Memory B cell (primary cell): ENCODE measurements at places on chromosomes 6 and 20.

GRCh38 chr20:12925210-12925755 lies 83.5 kb upstream of the SPTLC3 start:
- DNase-seq = no peak

GRCh38 chr6:111173341-111173740 lies 86.0 kb downstream of the SLC16A10 start:
- no peak for DNase-seq

DNA sequence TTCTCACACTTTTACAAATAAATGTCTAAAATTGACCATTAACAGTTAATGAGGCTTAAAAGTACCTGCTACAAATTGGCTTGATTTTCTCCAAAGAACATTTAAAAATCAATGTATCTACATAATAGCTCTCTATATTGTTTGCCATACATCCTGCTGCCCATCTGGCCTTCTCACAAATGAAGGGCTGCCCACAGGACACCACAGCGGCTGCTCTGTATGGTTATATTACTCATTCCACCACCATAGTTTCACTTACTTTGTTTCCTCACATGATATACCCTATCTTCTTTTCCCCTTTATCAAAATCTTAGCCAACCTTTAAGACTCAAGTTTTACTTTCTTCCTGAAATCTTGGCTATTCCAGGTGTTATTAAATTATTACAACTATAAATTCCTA lies 407.7 kb upstream of the HTR1E start:
- DNase-seq = no peak

DNA sequence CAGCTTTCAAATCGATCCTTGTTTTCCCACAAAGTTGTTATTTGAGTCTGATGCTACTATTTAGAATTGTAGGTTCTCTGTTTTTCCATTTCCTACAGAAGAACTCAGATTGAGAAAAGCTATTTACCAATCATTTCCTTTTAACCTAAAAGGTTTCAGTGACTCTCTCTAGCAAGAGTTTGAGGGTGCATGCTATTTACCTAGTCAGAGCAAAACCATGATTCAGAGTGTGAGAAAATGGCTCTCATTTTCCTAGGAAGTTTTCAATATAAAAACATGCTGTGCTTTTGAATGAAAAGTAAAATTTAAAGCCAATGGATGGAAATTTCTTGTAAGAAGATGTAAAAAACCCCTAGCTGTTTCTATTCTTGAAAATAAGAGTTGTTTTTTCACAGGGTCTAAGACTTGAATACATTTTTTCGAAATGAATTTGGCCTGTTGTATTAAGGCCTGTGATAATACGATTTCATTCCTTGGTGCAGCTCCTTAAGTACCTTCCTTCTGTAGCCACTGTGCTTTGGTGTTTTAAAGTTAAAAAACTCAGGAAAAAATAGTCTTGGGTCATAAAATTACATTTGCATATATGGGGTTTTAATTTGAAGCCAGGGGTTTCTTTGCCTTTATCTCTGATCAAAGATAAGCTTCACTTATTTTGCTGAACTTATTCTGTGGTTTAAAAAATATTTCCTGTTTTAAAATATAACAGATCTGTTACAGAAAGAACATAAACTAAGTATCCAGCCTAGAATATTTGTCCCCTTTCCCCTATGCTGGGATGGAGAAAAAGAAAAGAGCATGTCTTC lies 18.0 kb upstream of the RSPH3 start:
- no peak for DNase-seq

GRCh38 chr20:59448196-59448595 lies 147.8 kb downstream of the EDN3 start:
- DNase-seq = no peak

DNA sequence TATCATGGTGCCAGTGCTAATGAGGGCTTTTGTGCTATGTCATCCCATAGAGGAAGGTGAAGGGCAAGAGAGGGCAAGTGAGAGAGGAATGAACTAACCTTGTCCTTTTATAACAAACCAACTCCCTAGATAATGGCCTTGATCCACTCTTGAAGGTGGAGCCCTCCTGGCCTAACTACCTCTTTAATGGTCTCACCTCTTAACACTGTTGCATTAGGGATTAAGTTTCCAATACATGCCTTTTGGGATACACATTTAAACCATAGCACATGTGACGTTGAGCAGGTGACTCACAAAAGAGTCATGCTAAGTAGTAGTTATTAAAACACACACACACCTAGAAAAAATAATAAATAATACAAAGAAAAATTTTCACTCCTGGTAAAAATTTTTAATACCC lies 36.9 kb downstream of the CCN2 start:
- no peak for DNase-seq

GRCh38 chr20:41223112-41223511 lies 85.8 kb downstream of the PLCG1 start:
- DNase-seq = no peak

DNA sequence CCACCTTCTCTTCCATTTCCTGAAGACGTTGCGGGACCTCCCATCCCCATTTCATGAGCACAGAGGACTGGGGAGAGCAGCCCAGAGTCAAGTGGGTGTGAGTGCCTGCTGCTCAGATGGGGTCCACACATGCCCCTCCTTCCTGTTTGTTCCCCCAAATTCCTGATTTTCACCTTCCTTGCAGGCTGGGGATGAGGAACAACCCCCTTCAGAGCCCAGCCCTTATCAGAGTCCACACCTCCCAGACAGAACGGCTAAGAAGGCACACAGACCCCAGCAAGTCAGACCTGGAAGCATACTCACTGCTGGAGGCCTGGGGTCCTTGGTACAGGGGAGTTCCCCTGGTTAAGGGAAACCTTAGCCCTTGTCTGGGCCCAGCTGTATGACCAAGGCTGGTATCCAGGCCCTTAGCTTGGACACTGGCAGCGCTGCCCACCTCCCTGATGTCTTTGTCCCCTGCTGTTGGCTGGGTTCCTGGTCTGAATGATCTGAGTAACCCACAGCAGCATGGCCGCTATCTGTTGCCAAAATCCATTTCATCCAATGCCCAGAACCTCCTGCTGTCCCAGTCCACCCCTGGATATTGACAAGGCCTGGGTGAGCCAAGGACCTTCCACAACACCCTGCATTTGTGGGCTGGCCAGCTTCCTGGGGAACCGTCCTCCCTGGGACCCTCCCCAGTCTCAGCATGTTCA lies 230.9 kb downstream of the SYNDIG1 start:
- no peak for DNase-seq
